ENCODE measurements at places on chromosomes 6 and 20.

GRCh38 chr6:108677357-108677756 lies 116.6 kb downstream of the FOXO3 start:
- DNase-seq: no peak

GRCh38 chr20:50409495-50409894 lies 100.7 kb upstream of the PTPN1 start:
- DNase-seq: no peak

- no peak for DNase-seq
Measured at GRCh38 chr20:49405062-49405683, 77.3 kb downstream of the KCNB1 start.

- no peak for DNase-seq
Measured at GRCh38 chr6:111027219-111027618, 45.4 kb downstream of the RPF2 start.

- DNase-seq: no peak
Measured at GRCh38 chr6:112883095-112883494, 536.0 kb downstream of the RFPL4B start.

DNA sequence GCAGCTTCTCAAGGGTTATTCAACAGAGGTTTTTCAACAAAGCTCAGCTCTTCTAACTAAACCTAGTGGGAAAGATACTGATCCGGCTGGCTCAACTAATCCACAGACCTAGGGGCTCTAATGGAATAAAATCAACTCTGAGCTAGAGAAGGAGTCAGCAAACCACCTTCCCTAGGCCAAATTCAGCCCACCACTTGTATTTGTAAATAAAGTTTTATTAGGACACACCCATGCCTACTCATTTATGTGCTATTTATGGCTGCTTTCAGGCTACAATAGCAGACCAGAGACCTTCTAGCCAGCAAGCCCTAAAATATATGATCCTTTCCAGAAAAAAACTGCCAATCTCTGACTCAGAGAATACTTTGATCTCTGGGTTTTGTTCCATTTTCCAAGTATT lies 6.0 kb upstream of the RAB22A start:
- no peak for DNase-seq

GRCh38 chr6:80319196-80319595 lies 212.7 kb downstream of the BCKDHB start:
- no peak for DNase-seq

All from stimulated activated CD8-positive, alpha-beta memory T cell treated with anti-CD3 and anti-CD28 coated beads, Interleukin-7, amount 100 ng/mL, for 24 hours (primary cell).